ENCODE measurements at places on chromosomes 7 and 10. TPM values are rescaled to one million over a fixed set of nuclear protein-coding genes. Genes with fewer than 3 reads are reported as not detected.

GRCh38 chr7:25726170-25726780, 425.7 kb upstream of the NFE2L3 start:
- DNase-seq = no peak

GRCh38 chr7:135877805-135878204, 99.4 kb downstream of the MTPN start:
- DNase-seq = no peak

DNA sequence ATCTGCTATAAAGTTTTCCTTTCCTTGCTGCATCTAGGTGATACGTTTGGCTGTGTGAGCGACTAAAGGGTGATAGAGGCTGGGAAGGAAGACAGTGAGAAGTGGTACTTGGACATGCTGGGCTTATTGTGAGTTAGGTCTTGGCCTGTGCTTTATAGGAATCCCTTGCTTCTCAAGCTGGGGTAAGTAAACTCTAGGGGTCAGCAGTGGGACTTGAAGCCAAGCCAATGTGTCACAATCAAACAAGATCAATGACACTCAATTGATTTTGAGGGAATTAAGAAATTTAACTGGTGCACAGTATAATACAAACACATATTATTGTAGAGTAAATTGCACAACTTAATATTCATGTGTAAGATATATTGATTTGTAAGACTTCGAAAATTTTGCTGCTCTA, 155.8 kb upstream of the AOAH start:
- no peak for DNase-seq

DNA sequence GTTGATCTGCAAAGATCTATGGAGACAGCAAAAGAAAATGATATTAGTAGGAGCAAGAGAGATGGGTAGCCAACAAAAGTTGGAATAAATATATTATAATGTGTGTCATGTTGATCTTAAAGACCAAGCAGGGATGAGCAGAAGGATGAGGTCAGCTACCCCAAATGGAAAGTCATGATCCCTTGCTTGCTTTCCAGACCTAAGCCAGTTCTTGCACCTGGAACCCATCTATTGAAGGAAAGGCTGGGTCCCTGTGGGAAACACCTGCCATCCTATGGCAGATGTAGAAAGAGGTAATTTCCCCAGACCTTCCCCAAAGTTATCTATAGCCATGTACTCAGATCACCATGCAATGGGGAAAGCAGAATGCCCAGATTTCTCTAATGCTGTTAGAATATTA, 52.5 kb downstream of the LYZL2 start:
- no peak for DNase-seq

GRCh38 chr10:48697091-48697490, 12.4 kb downstream of the WDFY4 start:
- no peak for DNase-seq

DNA sequence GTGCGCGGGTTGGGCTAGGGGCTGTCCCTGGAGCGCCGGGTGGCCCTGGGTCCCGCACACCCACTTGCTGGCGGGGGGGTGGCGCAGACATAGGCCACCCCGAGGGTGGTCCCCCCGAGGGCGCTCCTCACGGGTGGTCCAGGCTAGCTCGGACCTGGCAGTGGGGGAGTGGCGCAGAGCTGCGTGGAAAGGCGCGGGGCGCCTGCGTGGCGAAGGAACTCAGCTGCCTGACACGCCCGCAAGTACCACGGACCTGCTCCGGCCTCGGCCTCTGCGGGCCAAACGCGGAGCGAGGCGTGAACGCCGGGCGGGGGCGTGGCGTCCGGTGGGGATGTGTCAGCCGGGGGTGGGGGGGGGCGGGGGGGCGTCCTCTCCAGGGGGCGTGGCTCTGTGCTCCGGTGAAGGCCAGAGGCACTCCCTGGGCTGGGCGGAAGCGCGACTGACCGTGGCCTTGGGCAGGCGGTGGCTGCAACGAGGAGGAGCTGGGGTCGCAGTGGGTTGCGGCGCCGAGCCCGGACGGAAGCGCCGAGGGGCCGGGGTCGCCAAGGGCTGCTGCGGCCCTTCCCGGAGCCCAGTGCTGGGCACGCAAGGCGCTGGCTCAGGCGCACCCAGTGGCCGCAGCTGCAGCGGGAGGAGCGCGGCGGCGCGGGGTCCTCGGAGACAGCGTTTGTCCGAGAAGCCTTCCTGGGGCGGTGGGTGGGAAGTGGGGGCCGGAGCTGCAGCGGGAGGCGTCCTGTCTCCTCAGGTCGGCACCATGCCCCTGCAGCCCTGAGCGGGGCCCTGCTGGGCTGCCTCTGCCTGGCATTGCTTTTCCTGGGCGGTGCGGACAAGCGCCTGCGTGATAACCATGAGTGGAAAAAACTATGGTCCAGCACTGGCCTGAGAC, 58.9 kb upstream of the NUPR2 start:
- DNase-seq = peak; percentile 49

DNA sequence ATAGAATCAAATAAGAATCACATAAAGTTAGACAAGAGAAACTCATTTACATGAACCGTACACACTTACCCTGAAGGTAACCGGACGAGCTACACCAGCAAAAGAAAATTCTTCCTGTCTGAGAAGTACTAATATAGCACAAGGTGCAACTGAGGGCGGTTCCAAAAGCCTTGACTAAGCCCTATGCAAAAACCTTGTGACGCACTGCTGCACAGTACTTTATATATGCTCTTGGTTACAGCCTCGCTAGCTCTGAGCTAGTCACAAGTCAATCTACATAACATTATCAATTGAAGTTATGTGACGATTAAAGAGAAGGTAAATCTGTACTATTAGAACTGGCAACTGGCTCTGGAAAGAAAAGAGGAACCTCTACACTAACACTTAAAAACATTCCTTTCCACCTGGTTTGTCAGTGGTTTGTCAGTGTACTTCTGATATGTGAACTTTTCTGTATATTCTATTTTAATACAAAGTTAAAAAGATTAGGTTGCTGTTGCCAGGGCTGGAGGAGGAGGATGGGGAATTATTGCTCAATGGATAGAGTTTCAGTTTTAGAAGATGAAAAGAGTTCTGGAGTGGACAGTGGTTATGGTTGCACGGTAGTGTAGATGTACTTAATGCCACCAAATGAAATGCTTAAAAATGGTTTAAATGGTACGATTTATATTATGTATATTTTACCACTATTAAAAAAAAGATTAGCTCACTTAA, 21.6 kb downstream of the NT5C3A start:
- no peak for DNase-seq

The ITIH5 gene
- 14.7 TPM for total RNA-seq

The SLC26A5 gene
- total RNA-seq = not detected

The STEAP1 gene
- total RNA-seq = 0.82 TPM

The TMEM243 gene
- 7.7 TPM for total RNA-seq
